Immature natural killer cell (primary cell): ENCODE measurements at places on chromosomes 7 and 10. TPM values are rescaled to one million over a fixed set of nuclear protein-coding genes. Genes with fewer than 3 reads are reported as not detected.

GRCh38 chr10:110504111-110504735 is 6.5 kb downstream of the DUSP5 start:
- peak overlapping the region; percentile 97 for H3K27ac ChIP-seq
- peaks cover 18% of the 10 kb centered on the region for H3K36me3 ChIP-seq
- H3K27me3 ChIP-seq = peaks cover 16% of the 10 kb centered on the region
- H3K4me1 ChIP-seq = peaks cover 77% of the 10 kb centered on the region
- peak; percentile 83 for DNase-seq
- peak overlapping the region; percentile 80 for H3K4me3 ChIP-seq

DNA sequence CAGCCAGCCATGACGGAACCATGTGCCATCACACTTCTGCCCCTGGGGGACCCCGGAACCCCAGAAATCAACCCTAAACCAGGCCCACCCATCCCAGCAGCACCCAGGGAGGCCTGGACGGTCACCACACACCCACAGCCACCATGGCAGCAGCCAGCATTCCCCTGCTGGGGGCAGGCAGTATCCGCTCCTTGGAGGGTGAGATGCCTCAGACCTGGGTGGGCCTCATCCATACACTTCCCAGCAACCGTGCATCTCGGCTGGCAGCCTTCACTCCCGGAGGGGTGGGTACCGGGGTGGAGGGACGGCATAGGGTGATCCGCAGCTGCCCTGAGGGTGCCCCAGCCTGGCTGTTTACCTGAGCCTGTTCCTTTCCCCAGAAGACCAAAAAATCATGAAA is 69.1 kb upstream of the FAM20C start:
- DNase-seq = no peak
- H3K36me3 ChIP-seq = no peaks in the 10 kb centered on the region
- no peaks in the 10 kb centered on the region for H3K4me1 ChIP-seq

GRCh38 chr7:152909683-152910544 is 150.4 kb downstream of the ACTR3B start:
- no peak overlapping the region for H3K4me3 ChIP-seq
- H3K4me1 ChIP-seq = no peaks in the 10 kb centered on the region
- no peaks in the 10 kb centered on the region for H3K36me3 ChIP-seq
- no peak for DNase-seq

DNA sequence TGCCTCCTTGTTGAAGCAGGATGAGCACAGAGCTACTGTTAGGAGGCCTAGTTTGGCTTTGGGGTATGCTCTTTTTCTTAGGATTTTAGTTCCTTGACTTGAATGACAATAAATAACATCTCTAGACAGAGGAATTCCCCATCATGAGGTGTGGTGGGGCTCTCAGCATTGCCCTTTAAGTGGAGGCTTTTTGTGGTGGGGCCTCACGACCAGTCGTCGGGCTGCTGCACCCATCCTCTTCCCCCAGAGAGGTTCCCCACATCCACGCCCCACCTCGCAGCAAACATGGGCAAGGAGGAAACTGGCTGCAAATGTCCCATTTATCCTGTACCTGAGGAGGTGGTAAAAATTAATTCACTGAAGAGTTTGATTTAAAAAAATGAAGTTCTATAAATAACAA is 36.1 kb upstream of the TARP start:
- H3K4me1 ChIP-seq = peaks cover 99% of the 10 kb centered on the region
- H3K27ac ChIP-seq = peak overlapping the region; percentile 99
- peaks cover 51% of the 10 kb centered on the region for H3K27me3 ChIP-seq
- peak overlapping the region; percentile 92 for H3K4me3 ChIP-seq

- peaks cover 2% of the 10 kb centered on the region for H3K27me3 ChIP-seq
- no peak overlapping the region for H3K27ac ChIP-seq
- no peaks in the 10 kb centered on the region for H3K4me1 ChIP-seq
- no peak for DNase-seq
These were observed 38.5 kb downstream of the CAMK2B start for GRCh38 chr7:44286618-44287487.

DNA sequence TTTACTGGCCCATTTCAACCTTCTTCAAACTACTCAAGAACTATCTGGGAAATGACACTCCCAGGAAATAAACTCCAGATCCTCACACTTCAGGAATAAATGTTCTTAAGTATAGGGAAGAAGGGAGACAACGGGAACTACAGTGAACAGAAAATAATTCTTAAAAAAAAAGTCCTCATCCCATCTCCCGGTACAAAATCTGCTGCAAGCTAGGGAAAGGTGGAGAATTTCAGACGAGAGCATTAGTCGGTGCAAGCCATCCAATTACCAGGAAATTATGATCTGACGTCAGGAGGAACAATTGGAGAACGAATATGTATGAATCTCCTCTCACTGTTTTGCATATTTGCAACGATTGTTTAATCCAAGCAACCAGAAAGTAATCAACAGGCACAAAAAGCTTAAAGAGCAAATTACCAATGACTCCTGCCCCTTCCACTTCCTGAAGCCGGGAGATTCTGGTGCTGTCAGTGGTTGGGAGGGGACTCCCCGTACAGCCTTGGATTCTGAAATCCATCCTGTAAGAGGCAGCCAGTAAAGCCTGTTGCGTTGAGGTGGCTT is 15.1 kb upstream of the GATA3 start:
- H3K36me3 ChIP-seq = no peaks in the 10 kb centered on the region
- no peak overlapping the region for H3K27ac ChIP-seq
- DNase-seq = no peak
- H3K4me1 ChIP-seq = peaks cover 38% of the 10 kb centered on the region
- H3K27me3 ChIP-seq = peaks cover 75% of the 10 kb centered on the region

GRCh38 chr7:45102785-45103712 is 8.4 kb downstream of the TBRG4 start:
- no peaks in the 10 kb centered on the region for H3K27me3 ChIP-seq
- peaks cover 15% of the 10 kb centered on the region for H3K4me1 ChIP-seq
- H3K27ac ChIP-seq = no peak overlapping the region
- no peak overlapping the region for H3K4me3 ChIP-seq
- H3K36me3 ChIP-seq = peaks cover 9% of the 10 kb centered on the region

- DNase-seq = no peak
- H3K4me1 ChIP-seq = no peaks in the 10 kb centered on the region
- H3K27ac ChIP-seq = no peak overlapping the region
- H3K4me3 ChIP-seq = no peak overlapping the region
- no peaks in the 10 kb centered on the region for H3K36me3 ChIP-seq
These were observed 121.9 kb downstream of the STRA8 start for GRCh38 chr7:135355377-135356048.

- H3K4me1 ChIP-seq = peaks cover 13% of the 10 kb centered on the region
- DNase-seq = no peak
- H3K4me3 ChIP-seq = no peak overlapping the region
- H3K36me3 ChIP-seq = peaks cover 8% of the 10 kb centered on the region
- peaks cover 2% of the 10 kb centered on the region for H3K27me3 ChIP-seq
- no peak overlapping the region for H3K27ac ChIP-seq
These were observed 326.5 kb upstream of the AOAH start for GRCh38 chr7:37050801-37051200.

GRCh38 chr10:102612964-102613275 is 31.4 kb upstream of the TRIM8 start:
- peaks cover 3% of the 10 kb centered on the region for H3K27me3 ChIP-seq
- H3K4me3 ChIP-seq = no peak overlapping the region
- peaks cover 3% of the 10 kb centered on the region for H3K36me3 ChIP-seq
- no peak for DNase-seq

- peak; percentile 19 for DNase-seq
- peak overlapping the region; percentile 97 for H3K4me3 ChIP-seq
- peaks cover 100% of the 10 kb centered on the region for H3K4me1 ChIP-seq
- H3K36me3 ChIP-seq = peaks cover 40% of the 10 kb centered on the region
These were observed 625 bp downstream of the GIMAP2 start for GRCh38 chr7:150686030-150686631.

DNA sequence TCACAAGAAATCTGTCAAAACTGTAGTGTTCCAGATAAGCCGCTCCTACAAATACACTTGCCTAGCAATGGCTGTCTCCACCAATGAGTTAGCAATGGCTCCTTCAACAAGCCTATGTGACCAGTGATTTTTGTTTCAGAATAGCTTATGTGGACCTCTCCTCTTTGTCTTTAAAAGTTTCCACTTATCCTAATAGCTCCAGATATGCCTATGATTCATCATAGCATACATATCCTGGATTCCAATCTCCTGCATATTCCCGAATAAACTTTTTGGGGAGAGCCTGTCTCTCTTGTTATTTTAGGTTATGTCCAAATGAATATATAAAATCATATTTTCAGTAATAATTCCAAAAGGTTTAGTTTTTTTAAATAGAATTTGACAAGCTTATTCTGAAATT is 510.6 kb downstream of the ARL4A start:
- no peak overlapping the region for H3K4me3 ChIP-seq
- H3K27me3 ChIP-seq = no peaks in the 10 kb centered on the region
- H3K27ac ChIP-seq = no peak overlapping the region
- no peak for DNase-seq
- no peaks in the 10 kb centered on the region for H3K4me1 ChIP-seq
- H3K36me3 ChIP-seq = no peaks in the 10 kb centered on the region

- no peak overlapping the region for H3K27ac ChIP-seq
- H3K4me3 ChIP-seq = no peak overlapping the region
- peaks cover 20% of the 10 kb centered on the region for H3K36me3 ChIP-seq
- DNase-seq = no peak
- H3K4me1 ChIP-seq = peaks cover 13% of the 10 kb centered on the region
These were observed 30.6 kb downstream of the LHPP start for GRCh38 chr10:124492266-124492665.

DNA sequence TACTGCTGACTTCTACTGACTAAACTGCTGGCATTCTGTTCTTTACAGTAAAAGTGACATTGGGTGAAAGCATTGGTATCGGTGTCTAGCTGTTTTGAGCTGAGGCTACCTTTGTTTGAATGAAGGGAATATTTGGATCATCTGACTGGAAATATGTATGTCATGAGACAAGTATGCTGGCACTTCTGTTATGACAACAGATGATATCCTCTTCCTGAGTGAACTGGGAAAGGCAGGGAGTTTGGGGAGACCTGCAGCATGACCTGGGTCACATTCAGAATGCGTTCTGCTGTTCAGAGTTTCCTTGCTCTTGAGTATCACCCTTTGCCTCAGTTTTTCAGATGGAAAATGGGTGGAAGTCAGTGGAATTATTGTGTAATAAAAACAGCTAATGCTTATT is 81.8 kb downstream of the PLCE1 start:
- no peaks in the 10 kb centered on the region for H3K4me1 ChIP-seq
- no peak overlapping the region for H3K4me3 ChIP-seq
- no peak overlapping the region for H3K27ac ChIP-seq
- DNase-seq = no peak

GRCh38 chr7:39310699-39311098 is 255.5 kb upstream of the YAE1 start:
- no peak for DNase-seq
- H3K4me3 ChIP-seq = no peak overlapping the region
- H3K27me3 ChIP-seq = peaks cover 2% of the 10 kb centered on the region
- no peak overlapping the region for H3K27ac ChIP-seq
- H3K36me3 ChIP-seq = no peaks in the 10 kb centered on the region

- DNase-seq = no peak
- H3K4me1 ChIP-seq = no peaks in the 10 kb centered on the region
- H3K27me3 ChIP-seq = peaks cover 3% of the 10 kb centered on the region
- no peak overlapping the region for H3K4me3 ChIP-seq
These were observed 351.2 kb downstream of the GFRA1 start for GRCh38 chr10:115921795-115922194.

GRCh38 chr7:70953796-70954195 is 178.1 kb upstream of the GALNT17 start:
- H3K4me1 ChIP-seq = no peaks in the 10 kb centered on the region
- H3K4me3 ChIP-seq = no peak overlapping the region
- no peaks in the 10 kb centered on the region for H3K27me3 ChIP-seq
- no peak overlapping the region for H3K27ac ChIP-seq
- DNase-seq = no peak

- H3K4me1 ChIP-seq = no peaks in the 10 kb centered on the region
- H3K27me3 ChIP-seq = no peaks in the 10 kb centered on the region
- H3K27ac ChIP-seq = no peak overlapping the region
- no peak for DNase-seq
- no peak overlapping the region for H3K4me3 ChIP-seq
These were observed 96.8 kb downstream of the COL13A1 start for GRCh38 chr10:69898524-69898923.

DNA sequence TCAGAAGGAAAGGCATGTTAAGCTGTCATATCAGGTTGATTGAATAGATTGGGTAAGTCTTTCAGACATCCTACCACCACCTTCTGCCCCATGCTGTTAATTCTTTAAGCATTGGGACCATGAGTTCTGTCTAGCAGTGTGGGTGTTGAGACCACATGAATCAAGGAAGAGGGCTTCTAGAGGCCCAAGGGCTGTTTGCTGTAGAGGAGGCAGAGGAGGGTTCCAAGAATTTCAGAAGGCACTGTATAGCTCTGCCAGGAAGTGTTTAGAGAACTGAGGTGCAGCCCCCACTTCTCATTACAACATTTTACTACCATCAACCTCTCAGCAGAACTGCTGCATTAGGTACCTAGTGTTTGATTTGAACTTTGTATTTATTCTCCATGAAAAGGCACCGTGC is 720.2 kb downstream of the AUTS2 start:
- DNase-seq = no peak
- H3K4me1 ChIP-seq = no peaks in the 10 kb centered on the region
- H3K36me3 ChIP-seq = no peaks in the 10 kb centered on the region
- H3K27me3 ChIP-seq = peaks cover 6% of the 10 kb centered on the region
- no peak overlapping the region for H3K4me3 ChIP-seq

DNA sequence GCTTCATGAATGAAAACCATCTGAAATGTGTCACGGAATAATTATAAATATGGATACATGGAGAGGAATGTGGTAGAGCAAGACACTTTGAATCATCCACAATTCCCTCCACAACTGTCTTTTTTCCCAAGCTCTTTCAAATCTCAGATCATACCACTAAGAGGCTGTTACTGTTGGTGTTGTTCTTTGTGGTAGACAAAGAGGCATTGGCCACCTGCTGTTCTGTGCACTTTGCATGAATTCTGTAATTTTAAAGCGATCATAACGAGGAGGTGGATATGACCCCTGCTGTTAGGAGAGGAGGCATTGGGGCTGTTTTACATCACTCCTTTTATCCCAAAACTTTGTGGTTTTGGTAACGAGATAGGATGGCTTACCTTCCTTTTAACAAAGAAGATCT is 141.2 kb upstream of the KLF6 start:
- peaks cover 2% of the 10 kb centered on the region for H3K27me3 ChIP-seq
- H3K4me1 ChIP-seq = peaks cover 5% of the 10 kb centered on the region
- no peak for DNase-seq
- no peak overlapping the region for H3K4me3 ChIP-seq
- H3K27ac ChIP-seq = no peak overlapping the region

GRCh38 chr7:105875505-105875904 is 894 bp downstream of the ATXN7L1 start:
- peaks cover 8% of the 10 kb centered on the region for H3K27me3 ChIP-seq
- DNase-seq = no peak
- peaks cover 54% of the 10 kb centered on the region for H3K4me1 ChIP-seq
- H3K36me3 ChIP-seq = peaks cover 18% of the 10 kb centered on the region

Gene HGF
- polyA plus RNA-seq = not detected

Gene WEE2
- polyA plus RNA-seq = not detected

Gene NODAL
- not detected for polyA plus RNA-seq

Gene SPDYE17
- not detected for polyA plus RNA-seq

Gene HPSE2
- polyA plus RNA-seq = not detected

Gene HMX2
- not detected for polyA plus RNA-seq

Gene DENND11
- 9.6 TPM for polyA plus RNA-seq

Gene STRIP2
- 0.25 TPM for polyA plus RNA-seq

Gene PHKG1
- not detected for polyA plus RNA-seq

Gene DKK1
- not detected for polyA plus RNA-seq

Gene ADCY1
- polyA plus RNA-seq = not detected

Gene FBXL13
- 0.07 TPM for polyA plus RNA-seq

Gene ELFN1
- not detected for polyA plus RNA-seq
